ENCODE measurements at places on chromosomes 16 and 17.

DNA sequence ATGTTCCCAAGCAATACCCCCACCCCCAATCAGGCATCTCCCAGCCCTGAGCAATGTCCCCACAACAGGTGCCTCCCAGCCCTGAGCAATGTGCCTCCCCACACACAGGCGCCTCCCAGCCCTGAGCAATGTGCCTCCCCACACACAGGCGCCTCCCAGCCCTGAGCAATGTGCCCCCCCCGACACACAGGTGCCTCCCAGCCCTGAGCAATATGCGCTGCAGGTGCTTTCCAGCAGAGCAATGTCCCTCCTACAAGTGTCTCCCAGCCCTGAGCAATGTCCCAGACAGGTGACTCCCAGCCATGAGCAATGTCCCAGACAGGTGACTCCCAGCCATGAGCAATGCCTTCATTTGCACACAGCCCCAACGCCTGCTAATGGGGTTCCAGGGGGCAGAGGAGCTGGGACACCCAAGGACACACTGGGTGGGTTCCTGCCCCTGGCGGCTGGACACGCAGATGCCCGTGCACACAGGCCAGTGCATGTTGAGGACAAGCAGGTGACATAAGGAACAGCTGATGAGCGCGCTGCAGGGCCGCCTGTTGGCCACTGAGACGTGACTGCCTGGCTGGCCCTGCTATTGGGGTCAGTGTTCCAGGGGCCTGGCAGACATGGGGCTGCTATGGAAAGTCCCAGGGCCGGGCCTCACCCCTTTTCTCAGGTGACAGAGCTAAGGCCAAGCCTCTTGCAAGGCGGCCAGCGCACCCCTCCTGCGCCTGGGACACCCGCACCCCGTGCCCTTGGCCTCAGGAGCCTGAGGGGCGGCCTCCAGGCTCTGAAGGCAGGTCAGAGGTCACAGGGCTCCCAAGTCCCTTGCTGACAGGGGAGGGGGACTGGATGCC lies 26.9 kb upstream of the PABPN1L start:
- DNase-seq = no peak

DNA sequence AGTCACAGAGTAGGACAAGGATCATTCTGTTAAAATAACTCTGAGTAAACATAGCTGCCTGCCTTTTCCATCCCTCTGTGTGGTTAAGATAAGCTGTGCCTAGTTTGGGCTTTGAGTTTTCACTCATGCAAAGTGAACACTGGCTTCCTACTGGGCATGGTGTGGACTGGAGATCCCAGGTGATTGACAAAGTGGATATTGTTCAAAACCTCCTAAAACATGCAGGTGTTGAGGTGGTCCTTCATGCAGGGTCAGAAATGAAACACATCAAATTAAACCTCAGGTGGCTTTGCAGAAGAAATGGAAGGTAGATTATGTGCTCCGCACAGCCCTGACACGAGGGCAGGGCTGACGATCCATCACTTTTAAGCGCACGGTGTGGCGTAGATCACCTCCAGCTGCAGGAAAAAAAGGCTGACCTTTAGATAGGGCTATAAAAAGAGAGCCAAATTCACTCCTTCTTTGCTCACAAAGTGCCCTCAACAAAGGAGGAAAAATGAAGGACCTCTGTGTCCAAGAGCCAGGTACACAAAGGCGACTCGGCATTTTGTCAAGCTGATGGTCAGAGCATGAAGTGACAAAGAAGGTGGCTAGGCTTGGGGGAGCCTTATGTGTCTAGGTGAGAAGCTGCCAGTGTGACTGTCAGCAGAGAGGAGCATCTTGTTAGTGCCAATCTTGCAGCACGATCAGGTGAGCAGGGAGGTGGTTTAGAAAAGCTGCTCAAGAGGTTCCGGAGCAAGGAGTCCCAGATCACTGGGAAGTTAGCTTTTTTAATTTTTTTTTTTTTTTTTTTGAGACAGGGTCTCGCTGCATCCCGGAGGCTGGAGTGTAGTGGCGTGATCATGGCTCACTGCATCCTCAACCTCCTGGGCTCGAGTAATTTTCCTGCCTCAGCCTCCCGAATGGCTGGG lies 19.9 kb upstream of the ITPRIPL2 start:
- no peak for DNase-seq

- peak; percentile 50 for DNase-seq
Measured at GRCh38 chr17:81094509-81095382, 59.8 kb downstream of the BAIAP2 start.

DNA sequence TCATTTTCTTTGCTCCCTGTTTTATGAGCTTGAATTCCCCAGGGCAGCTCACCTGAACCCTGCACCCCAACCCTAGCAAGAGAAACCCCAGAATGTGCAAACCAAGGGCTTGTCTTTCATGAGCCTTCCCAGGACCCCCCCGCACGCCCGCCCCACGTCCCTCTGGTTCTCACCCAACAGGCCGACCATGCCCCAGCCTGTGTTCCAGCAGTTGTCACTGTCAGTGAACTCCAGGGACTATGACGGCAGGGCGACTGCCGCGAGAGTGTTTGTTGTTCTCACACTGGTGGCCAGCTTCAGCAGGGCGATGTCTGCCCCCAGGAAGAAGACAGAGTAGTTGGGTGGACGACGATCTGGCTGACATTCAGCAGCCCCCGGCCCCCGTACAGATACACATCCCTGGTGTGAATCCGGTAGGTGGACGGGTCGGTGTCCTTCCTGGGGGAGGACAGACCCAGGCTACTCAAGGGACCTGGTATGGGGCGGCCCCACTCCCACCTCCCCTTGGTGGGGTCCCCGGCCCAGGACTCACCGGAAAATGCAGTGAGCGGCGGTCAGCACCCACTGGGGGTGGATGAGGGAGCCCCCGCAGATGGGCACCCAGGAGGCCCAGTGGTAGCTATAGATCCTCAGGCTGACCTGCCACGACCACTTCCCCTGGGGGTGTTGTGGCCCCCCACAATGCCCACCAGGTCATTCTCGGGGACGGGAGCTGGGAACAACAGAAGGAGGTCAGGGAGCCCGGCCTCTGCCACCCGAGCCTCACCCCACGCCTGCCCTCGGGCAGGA lies 20.1 kb downstream of the TPSD1 start:
- DNase-seq = no peak

DNA sequence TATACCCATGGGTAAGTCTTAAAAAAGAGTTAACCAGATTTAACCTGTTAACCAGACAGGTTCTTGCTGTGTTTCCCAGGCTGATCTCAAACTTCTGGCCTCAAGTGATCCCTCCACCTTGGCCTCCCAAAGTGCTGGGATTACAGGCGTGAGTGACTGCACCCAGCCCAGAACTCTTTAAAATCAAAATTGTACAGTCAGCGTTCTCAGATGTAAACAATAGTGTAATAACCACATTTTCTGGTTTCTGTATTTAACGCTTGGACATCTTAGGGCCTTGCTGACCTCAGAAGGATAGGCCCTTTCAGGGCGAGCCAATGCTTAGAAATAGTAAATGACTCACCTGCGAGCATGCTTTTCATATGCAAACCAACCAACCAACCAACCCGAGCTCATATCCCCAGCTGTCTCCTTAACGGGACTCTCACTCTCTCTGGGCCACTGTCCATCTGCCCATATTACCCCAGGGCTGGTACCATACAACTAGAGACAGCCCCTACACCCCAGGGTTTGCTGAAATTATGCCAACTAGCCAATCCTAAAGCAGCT lies 415.0 kb upstream of the XYLT1 start:
- DNase-seq = no peak

DNA sequence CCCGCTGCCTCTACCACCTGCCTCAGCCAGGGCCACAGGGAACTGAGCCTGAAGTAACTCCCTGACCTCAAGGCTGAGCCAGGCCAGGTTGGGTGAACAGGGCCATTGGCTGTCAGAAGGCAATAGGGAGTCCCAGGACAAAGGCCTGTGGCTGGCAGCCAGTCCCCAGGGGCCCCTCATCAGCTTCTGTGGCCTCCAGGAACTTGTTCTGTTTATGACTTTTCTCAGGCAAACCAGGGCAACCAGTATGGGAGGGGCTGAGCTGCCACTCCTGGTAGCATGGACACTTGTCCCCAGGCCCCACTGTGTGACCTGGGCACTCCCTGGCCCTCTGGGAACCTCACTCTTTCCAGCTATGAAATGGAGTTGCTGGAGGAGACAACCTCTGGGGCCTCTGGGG lies 40.1 kb downstream of the CPNE2 start:
- DNase-seq = no peak

DNA sequence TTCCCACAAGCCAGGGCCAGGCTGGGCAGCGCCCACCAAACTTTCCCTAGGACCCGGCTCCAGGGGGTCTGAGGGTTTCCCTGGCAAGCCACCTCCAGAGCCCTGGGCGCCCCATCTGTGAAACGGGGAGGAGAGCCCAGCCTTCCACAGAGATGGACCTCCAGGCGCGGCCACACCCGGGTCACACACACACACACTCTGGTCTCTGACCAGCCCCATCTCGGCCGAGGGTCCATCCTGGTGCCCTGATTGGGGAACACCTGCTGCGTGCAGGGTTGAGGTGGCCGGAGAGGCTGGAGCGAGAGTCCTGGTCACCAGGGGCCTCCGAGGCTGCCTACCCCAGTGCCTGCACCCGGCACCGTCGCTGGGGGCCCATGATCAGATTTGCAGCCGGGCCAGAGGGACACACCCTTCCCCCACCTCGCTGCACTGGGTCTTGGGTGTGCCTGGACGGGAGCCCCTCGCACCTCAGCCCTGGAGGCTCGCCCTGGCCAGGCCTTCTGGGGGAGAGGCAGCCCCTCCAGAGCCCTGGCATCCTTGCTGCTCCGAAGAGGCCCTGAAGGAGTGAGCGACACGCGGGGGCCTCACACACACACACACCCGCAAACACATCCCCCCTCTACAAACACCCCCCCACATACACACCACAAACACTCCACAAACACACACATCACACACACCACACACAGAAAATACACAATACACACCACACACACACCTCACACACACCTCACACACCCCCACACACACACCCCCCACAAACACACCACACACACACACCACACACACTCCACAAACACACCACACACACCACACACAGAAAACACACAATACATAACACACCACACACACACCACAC lies 29.7 kb downstream of the SLC25A10 start:
- DNase-seq = no peak

Data from HL-60 (cell line).